Uterus (tissue), 4 donors: ENCODE measurements at places on chromosomes 16 and 17. TPM values are rescaled to one million over a fixed set of nuclear protein-coding genes. Genes with fewer than 3 reads are reported as not detected.

The TBKBP1 gene
- 17.3 TPM for total RNA-seq

The ARHGAP44 gene
- 19.1 TPM for total RNA-seq

The DOC2A gene
- not detected for total RNA-seq

DNA sequence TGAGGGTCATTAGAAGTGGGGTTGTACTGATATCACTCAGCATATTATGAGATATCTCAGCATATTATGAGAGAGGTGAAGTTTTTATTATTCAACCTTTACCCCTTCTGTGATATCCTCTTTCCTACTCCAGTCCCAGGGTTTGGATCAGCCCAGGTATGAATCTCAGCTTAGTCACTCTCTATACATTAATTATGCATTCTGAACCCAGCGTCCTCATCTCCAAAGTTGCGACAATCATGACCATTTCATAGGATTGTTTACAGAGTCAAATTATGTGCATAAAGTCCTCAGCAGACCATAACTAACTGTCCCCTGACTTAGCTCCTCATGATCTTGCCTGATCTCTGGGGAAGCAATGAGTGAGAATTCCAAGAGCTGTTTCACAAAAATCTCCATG lies 20.5 kb upstream of the BLMH start:
- DNase-seq: no peak
- no peaks in the 10 kb centered on the region for H3K36me3 ChIP-seq
- no peak overlapping the region for H3K4me3 ChIP-seq
- no peaks in the 10 kb centered on the region for H3K27me3 ChIP-seq

DNA sequence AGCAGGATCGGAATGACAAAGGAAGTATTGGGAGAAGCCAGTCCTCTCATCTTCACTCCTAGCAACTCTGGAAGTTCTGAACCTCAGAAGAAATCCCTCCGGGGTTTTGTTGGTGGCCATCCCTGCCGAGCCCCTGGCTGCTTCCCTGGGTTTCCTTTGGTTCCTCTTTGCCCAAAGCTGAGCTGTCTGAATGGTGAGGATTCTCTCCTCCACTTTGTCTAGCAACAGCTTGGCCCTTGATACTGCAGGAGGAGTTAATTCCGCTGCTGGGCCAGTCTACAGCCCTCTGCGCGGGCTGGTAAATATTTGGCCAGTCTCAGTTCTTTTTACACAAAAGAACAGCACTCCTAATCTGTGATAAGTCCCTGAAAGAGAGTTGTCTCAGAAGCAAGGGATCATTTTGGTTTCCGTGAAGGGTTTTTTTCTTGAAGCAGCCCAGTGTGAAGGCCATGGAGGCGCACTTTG lies 170.9 kb downstream of the RAB11FIP4 start:
- DNase-seq: no peak
- H3K4me3 ChIP-seq: no peak overlapping the region

DNA sequence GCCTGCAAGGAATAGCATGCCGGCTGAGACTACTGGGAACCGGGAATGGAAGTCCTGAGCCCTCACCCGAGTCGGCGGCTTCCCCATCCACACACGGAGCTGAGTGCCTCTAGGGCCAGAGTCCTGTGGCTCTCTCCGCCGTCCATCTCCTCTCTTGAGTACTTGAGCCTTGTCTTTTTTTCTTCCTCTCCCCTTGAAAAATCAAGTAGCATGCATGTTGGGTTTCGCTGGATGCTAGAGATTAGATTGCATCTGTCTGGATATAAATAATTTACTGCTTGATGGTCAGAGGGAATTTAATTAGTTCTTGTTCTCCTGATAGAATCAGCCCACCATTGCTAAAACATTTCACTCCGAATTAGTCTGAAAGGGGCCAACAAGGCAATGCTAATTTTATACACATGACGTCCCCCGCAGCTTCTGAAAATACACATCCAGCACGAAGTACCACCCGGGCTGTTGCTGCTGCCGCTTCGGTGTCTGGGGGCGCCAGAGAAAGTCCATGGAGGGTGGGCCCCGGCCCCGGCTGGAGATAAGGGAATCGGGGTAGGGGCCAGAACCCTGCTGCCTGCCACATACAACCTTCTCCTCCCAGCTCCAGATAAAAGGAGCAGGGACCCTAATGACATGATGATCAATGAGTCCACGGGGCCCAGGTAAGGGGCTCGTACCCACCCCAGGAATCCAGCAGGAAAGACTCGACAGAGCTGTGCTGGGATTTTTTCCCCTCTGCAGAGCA lies 48.5 kb downstream of the RBFOX3 start:
- no peak for DNase-seq
- no peaks in the 10 kb centered on the region for H3K27me3 ChIP-seq
- H3K4me3 ChIP-seq: no peak overlapping the region
- no peaks in the 10 kb centered on the region for H3K36me3 ChIP-seq

DNA sequence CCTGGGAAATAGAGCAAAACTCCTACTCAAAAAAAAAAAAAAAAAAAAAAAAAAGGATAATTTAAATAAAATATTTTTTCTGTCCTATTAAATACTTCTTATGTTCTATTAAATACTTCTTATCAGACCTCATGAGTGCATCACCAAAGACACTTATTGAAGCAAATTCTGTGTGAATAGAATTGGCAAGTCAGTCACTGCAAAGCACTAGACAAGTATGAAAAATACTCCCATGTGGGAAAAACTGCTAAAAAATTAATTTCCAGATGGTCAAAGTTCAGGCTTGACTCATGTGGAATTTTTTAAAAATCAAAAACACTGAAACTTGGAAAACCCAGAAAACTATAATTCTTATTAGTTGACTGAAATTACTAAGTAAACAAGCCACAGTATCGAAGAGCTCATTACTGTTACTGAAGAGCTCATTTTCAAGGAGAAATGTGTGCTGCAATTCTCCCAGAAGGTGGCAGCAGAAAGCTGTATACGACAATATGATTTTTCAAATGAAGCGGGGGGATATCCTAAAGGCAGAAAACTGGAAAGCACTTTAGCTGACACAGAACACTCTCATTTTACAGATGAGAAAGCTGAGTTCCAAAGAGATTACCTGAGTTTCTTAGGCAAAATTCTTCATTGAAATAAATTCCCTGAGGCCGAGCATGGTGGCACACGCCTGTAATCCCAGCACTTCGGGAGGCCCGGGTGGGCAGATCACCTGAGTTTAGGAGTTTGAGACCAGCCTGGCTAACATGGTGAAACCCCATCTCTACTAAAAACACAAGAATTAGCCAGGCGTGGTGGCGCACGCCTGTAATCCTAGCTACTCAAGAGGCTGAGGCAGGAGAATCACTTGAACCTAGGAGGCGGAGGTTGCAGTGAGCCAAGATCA lies 15.9 kb upstream of the FBXO47 start:
- no peaks in the 10 kb centered on the region for H3K36me3 ChIP-seq
- H3K4me1 ChIP-seq: no peaks in the 10 kb centered on the region
- DNase-seq: peak; percentile 68
- no peaks in the 10 kb centered on the region for H3K27me3 ChIP-seq
- peak overlapping the region; percentile 60 for H3K27ac ChIP-seq
